Right renal cortex interstitium (tissue), 3 donors: ENCODE measurements at places on chromosomes 5 and 9. TPM values are rescaled to one million over a fixed set of nuclear protein-coding genes. Genes with fewer than 3 reads are reported as not detected.

SLC6A7 gene
- 0.07 TPM for polyA plus RNA-seq

PRSS3 gene
- polyA plus RNA-seq = 1.5 TPM

GRCh38 chr5:16135003-16135402, 44.6 kb downstream of the MARCHF11 start:
- DNase-seq = no peak

DNA sequence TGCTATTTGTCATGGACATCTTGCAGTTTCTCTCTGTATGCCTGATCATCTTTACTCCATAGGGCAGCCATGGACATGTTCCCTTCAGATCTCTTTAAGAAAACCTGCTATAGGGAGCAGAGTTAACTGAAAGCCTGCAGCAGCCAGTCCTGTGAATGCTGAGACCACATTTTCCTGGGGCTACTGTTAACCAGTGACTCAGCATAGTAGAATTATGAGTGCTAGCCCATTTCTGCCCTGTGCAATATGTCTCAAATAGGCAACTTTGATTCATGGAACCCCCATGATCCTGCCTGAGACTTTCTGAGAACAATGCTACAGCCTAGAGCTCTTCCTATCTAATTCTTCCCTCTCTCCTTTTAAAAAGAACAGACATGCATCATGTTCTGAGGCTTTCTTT, 624.2 kb downstream of the CHSY3 start:
- no peak for DNase-seq

DNA sequence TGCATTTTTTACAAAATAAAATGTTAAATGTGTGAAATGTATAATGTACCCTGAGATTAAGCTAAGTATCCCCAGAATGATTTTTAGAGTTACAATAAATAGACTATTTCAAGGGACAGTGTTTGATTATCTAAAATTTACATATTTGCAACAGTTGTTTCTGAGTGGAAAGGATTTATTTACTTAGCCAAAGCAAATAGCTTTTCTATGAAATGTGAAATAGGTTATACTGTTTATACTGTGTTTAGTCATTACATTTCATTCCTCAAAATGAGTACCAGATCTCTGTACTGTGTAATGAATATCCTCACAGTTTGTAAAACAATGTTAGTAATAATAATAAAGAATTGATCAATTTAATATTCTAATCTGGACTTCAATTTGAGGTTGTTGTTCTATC, 1019.0 kb downstream of the NR2F1-AS1 start:
- DNase-seq = no peak

- no peak for DNase-seq
These were observed 1991.3 kb upstream of the C9orf72 start for GRCh38 chr9:29564564-29564963.
